ENCODE measurements at places on chromosomes 3 and 15.
A peak's percentile ranks its signal among the peaks of the same experiment; 100 is the strongest.

- DNase-seq: no peak
These were observed 35.0 kb upstream of the TATDN2 start for GRCh38 chr3:10213156-10213792.

DNA sequence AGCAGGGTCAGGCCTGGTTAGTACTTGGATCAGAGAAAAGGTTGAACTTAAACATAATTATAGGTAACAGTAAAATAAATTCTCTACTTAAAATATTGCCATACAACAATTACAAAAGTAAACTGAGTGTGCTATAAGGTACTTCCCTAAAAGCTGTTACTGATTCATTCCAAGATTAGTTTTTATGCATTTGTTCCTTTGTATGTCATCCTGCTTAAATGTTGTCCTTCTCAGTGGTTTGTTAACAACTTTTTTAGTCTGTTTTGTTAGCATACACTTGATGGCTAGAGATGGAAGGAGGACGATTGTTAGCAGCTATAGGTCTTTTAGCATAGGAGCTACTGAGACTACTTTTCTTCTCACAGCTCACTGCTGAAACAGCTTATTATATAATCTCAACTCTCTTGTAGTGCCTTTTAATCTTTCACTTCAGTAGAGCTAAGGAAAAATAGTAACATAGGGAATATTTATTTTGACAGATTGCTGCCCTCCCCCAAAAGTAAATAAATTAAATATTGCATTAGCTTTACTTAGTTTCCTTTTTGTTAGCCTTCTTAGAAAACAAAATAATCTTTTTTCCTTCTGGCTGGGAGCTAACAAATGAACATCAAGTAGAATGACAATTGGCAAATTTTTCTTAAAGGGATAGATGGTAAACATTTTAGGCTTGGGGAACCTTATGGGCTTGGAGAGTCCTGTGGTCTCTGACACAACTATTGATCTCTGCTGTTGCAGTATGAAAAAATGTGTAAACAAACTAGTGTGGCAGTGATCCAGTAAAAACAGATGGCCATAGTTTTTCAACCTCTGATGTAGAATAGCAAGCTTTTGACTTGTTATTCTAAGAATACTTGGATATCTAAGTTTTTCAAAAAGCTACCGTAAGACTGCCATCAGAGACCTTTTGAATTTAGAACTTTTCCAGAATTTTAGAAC, 39.5 kb downstream of the USP8 start:
- no peak for DNase-seq

- no peak for DNase-seq
These were observed 863 bp downstream of the PSMA4 start for GRCh38 chr15:78540871-78541743.

- peak; percentile 33 for DNase-seq
These were observed 2.1 kb downstream of the TLE3 start for GRCh38 chr15:70095408-70096214.

DNA sequence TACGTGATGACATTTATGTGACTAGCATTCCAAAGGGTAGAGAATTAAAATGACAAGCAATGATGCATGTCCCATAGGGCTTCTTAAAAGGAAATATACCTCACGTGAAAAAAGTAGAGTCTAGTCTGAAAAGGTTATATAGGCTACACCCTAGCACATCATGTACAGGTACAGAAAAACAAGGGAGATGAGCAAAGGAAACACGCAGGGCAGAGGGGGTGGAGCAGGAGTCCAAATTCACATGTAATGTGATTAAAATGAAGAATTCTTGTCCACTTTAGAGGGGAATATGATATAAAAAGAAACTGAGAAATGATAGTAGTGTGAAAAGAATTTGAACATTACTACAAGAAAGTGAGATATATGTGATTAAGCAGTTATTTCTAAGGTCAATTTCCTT, 59.4 kb downstream of the HACD2 start:
- DNase-seq: no peak

DNA sequence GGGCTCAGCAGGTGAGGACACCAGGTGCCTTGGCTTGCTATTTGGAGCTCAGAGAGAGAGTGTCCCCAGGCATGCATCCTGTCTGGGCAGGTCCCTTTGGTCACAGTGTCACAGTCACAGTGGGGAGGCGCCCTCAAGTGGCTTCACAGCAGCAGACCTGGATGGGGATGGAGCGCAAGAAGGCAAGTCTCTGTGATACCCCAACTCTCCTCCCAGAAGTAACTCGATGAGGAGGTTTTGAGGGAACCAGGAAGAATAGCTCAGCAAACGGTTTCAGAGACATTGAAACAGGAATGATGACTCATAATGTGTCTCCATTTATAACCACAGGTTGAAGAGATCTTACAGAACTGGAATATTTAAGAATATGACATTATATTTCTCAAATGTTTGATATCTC, 66.5 kb upstream of the SH3GL3 start:
- DNase-seq: no peak

Data from activated CD8-positive, alpha-beta memory T cell treated with anti-CD3 and anti-CD28 coated beads for 1 hour (primary cell).